ENCODE measurements at places on chromosomes 2 and 18. TPM values are rescaled to one million over a fixed set of nuclear protein-coding genes. Genes with fewer than 3 reads are reported as not detected.

The CD207 gene
- not detected for total RNA-seq

The DSEL gene
- total RNA-seq, result 1.3 TPM

DNA sequence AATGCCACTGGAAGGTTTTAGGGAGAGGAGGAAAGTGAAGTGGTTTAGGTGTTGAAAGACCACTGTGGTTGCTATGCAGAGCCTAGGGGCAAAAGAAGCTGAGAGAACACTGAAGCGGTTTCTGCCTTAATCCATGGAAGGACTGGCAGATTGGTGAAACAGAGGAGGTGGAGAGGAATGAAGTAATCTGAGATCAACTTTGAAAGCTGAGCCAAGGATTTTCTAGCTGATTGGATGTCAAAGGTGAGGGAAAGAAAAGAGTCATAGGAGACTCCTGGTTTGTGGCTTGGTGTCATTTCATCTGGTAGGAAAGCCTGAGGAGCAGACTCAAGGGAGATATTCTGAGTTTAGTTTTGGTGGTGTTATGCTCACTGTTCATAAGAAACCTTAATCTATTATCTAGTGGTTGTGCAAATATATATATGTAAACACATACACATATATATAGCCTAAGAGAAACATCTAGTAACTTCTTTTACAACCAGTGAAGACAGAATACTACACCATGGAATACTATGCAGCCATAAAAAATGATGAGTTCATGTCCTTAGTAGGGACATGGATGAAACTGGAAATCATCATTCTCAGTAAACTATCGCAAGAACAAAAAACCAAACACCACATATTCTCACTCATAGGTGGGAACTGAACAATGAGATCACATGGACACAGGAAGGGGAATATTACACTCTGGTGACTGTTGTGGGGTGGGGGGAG is 134.1 kb upstream of the CREB1 start:
- no peak for DNase-seq

- DNase-seq, result no peak
Measured at GRCh38 chr2:10522726-10523405, 74.7 kb upstream of the ODC1 start.

The KCNG3 gene
- total RNA-seq, result 0.51 TPM

Data from Caki2 (cell line).